ENCODE measurements at places on chromosomes 5 and 9. TPM values are rescaled to one million over a fixed set of nuclear protein-coding genes. Genes with fewer than 3 reads are reported as not detected.

The TEX48 gene
- total RNA-seq = not detected

The KCNV2 gene
- total RNA-seq = not detected

The KCTD16 gene
- 2.4 TPM for total RNA-seq

The IL3 gene
- total RNA-seq = not detected

The NRARP gene
- 0.09 TPM for total RNA-seq

The PCDHGA8 gene
- 3.3 TPM for total RNA-seq

The CDH9 gene
- 0.18 TPM for total RNA-seq

The MED22 gene
- total RNA-seq = 9.5 TPM

The PCDHB8 gene
- 0.09 TPM for total RNA-seq

The SAPCD2 gene
- total RNA-seq = 0.43 TPM

The DMRT3 gene
- not detected for total RNA-seq

The FBLL1 gene
- total RNA-seq = 0.74 TPM

The CCDC152 gene
- 1.6 TPM for total RNA-seq

The HSD17B4 gene
- 230 TPM for total RNA-seq
